ENCODE measurements at places on chromosomes 3 and 15.

DNA sequence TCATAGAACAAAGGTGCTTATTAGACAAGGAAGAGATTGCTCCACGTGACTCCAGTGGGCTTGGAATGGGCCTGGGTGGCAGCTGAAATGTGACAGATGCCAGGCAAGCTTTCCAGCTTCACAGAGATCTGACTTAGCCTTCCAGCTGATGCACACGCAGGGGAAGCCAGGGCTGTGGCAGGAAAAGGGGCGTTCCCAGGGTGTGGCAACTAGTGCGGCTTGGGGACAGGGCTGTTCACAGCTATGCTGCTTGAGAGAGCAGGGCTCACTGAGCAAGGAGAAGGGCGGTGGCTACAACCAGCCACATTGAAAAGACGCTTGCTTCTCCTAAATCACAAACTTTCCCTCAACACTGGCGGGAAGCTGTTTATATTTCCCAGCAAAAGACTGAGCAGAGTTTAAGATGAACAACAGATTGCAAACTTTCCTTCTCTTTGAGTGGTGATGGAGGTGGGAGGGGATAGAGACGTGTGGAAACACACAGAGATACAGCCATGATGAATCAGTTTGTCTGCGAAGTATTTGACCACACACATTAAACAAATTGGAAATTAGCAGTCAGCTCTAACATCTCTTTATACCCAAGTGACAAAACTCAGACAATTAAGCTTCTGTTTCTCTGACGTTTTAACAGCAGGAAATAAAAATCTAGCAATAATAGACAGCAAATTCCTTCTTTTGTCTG is 127.5 kb downstream of the BDH1 start:
- DNase-seq = peak; percentile 76

DNA sequence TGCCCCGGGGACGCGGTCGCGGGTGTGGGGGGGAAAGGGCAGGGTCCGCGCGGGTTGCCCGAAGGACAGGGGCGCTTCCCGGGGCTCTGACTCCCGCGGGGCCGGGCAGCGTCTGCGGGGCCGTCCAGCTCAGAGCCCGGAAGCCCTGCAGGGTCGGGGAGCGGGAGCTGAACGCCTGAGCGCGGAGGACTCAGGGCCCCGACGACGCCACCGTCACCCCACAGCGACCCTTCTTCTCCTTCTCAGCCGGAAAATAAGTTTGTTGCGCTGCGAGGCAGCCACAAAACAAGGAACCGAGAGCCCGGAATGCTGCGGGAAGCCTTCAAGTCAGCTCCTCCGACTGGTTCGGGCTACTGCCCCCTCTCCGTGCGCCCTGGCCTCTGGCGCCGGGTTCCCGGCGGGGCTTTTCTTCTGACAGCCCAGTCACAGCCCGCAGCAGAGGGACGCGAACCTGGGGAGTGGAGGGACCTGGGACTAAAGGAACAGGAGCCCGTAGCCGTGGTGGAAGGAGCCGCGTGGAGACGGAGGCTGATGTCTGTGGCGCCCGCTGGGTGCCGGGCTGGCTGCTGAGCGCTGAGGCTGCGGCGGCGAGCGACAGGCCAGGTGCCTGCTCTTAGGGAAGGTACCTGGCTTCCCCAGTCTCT is 484 bp downstream of the CNTN4 start:
- peak; percentile 0 for DNase-seq

DNA sequence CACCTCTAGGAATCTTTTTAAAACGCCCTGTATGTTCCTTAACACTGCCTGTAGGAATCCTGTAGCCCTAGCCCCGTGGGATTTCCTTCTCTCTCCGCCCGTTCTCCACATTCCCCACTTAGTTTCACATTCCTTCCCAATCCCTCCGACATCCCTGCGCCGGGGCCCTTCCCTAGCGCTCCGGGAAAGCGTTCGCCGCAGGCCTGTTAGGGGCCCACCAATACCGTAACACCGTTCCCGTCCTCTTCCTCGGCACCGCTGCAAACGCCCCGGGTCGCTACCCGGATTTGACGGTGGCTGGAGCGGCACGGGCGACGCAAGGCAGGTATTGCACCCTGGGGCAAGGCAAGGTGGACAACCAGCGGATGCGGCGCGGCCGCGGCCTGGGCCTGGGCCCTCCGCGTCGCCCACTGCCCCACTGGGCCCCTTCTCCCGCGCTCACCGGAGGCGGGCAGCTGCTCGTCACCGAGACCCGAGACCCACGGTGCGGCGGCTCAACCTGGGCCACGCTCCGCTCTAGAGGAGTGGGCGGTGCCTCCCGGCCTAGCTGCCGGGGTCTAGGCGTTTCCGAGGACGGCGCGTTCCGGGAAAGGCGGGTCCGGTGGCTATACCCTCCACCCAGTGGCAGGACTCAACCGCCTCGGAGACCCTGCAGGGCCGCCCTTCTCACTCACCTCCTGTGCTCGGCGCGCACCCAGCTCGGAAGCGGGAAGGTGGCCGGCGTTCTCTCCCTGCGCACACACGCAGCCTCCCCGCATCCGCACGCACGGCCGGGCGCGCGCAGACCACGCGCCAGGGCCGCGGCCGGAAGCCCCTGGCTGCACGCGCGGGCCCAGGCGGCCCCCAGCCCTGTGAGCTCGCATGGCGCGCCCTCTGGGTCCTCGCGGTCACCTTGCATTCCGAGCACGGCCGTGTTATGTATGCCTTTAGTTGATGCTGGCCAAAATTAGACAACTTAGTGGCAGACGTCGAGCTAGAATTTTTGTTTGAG is at the start of gene B3GALNT1:
Gene B3GALNT1 (minus strand): TSS at position 789 of the 991 bp plus-strand sequence. CDS start 18,595 bp downstream, outside the sequence.
- peak; percentile 56 for DNase-seq

- no peak for DNase-seq
These were observed 120.9 kb upstream of the P2RY1 start for GRCh38 chr3:152713989-152714388.

GRCh38 chr15:68650901-68651709 is 72.3 kb downstream of the CORO2B start:
- no peak for DNase-seq

- no peak for DNase-seq
These were observed 2.5 kb downstream of the GRAMD2A start for GRCh38 chr15:72195101-72195511.

DNA sequence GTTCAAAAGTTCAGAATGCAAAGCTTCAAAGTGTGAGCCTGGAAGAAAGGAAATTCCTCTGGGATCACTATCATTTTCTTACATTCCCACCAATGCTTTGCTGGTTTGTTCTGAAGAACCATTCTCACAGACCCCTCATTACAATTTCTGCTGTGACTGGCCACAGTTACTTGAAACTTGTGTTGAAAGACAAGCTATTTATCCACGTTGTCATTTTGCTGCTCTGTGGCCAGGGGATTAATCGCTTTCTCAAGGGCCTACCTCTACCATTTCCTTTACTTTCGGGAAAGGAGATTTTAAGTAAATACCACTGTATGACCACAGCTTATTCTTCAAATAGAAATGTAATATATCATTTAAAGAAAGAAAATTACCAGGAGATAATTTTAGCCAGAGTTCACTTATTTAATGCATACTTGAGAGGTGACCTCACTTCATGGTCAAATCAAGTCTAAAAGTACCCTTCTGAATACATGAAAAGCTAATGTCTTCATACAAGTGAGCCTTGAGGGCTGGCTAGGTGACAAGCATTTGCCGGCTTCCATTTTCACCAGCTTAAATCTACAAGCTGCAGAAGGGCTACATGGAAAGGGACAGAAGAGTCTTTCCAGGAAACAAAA is 69.8 kb upstream of the ROBO2 start:
- no peak for DNase-seq

DNA sequence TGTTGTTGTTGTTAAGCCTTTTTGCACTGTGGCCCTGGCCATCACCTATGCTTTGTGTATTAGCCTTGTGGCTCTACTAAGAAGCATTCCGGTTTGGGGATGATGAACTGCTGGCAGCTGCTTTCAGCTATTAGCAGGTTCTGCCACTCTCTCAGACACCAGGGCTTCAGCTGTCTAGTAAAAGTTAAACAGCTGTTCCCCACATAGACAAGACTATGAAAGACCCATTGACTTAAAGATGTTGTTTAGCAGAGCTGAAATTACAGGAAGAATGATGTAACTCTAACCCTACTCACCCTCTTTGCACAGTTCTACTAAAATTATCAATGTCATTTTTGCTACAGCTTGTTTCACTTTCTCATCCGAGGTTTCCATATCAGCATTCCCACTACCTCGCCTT is 131.2 kb upstream of the CGNL1 start:
- DNase-seq = no peak

GRCh38 chr3:49013738-49014660 is 4.4 kb downstream of the DALRD3 start:
- peak; percentile 63 for DNase-seq

DNA sequence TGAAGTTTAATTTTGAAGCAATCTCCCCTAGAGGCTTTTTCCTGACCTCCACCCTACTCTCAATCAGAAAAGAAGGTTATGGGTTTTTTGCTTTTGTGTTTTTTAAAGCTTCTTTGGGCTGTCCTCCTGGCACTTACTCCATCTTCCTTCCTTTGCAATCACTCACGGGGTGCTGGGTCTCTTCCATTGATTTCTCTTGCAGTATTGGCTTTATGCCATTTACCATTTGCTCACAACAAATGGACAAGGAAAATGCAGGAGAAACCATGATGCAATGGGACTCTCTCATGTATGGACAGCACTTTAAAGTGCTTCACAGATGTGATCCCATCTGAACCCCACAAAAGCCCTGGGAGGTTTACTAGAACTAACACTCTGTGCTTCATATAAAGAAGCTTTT is 57.5 kb downstream of the SST start:
- DNase-seq = no peak

- peak; percentile 93 for DNase-seq
These were observed 11.8 kb upstream of the UACA start for GRCh38 chr15:70775160-70775559.

- DNase-seq = no peak
These were observed 275.5 kb downstream of the FAM43A start for GRCh38 chr3:194961149-194961548.

DNA sequence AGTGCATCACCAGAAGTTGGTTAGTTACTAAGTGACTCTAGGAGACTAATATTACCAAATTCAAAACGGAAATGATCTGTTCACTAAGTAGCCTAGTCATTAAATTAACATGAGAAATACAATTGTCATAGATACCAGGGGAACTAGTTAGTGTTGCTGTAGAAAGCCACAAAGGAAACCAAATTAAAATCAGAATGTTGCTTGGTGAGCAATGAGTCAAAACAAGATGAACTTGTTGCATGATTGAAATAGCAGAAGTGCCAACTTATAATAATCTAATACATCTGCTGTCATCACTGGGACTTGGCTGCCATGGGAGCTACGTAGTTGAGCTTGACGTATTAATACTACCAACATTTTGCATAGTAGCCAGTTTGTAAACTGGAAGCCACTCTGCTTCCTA is 458.1 kb downstream of the DIPK2A start:
- peak; percentile 53 for DNase-seq

DNA sequence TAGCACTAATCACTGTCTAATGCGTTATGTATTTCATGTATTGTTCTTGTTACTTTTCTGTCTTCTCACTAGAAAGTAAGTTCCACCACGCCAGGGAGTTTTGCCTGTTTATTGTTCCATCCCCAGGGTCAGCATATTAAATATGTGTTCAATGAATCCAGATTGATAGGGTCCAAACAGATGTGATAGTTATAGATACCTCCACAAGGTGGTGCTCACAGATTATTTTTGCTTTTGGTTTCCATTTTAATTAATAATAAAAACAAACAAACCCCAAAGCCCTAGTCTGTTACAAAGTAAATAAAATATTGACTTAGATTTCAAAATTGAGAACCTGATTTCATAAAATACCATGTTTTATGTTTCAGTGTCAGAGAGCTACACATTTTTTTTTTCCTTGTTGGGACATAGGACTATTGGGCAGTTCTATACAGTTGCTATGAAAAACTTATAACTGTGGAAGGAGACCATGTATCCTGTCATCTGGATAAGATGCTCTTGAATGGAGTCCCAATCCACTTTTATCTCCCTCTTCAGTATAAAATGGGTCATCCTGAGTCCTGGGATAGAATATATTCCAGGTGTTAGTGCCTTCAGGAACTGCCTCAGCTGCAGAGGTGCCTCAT is 12.4 kb downstream of the OTOL1 start:
- DNase-seq = peak; percentile 17

GRCh38 chr3:32186097-32186496 is 52.4 kb upstream of the CMTM8 start:
- no peak for DNase-seq

GRCh38 chr15:99181545-99181971 is 67.8 kb downstream of the TTC23 start:
- no peak for DNase-seq

DNA sequence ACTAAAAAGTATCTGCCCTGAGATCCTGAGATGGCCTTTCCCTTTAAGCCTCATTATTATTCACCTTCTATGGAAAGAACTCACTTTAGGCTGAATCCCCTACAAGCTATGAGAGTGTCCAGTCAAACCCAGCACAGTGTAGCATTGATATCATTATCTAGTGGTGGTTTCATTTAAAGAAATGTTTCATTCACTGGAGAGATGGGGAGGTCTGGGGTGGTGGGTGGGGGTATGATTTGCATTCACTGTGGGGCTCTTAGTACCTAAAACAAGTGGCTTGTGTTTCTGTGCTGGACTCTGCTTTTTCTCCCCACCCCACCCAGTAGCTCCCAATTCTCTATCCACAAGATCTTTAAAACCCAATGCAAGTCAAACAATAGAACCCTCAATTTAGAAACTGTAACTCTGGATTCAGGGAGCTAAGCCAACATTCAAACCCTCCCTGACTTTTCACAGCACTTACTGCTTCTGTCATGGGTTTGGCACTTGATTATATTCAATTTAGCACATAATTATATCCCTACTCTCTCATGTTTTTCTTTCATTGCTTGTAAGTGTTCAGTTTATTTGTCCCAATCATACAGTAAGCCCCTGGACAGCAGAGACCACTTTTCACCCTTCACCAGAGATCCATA is 310.5 kb upstream of the THBS1 start:
- peak; percentile 53 for DNase-seq

DNA sequence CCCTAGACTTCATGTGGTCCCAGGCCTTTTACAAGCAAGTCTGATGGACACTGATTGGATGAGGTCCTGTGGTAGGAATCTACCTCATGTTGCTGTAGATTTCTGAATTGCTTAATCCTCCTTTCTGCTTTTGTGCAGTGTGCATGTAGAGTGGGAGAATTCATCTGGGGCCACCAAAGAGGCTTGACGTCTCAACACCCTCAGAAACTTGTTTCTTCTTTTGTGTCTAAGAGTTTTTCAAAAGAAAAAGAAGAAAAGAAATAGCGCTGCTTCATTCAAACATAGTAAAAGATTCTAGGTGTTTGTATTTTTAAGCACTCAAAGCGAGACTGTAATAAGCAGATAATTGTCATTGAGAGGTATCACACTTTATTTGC is 46.2 kb downstream of the NR1D2 start:
- no peak for DNase-seq

- no peak for DNase-seq
These were observed 223.9 kb downstream of the MFSD1 start for GRCh38 chr3:159025733-159026132.

DNA sequence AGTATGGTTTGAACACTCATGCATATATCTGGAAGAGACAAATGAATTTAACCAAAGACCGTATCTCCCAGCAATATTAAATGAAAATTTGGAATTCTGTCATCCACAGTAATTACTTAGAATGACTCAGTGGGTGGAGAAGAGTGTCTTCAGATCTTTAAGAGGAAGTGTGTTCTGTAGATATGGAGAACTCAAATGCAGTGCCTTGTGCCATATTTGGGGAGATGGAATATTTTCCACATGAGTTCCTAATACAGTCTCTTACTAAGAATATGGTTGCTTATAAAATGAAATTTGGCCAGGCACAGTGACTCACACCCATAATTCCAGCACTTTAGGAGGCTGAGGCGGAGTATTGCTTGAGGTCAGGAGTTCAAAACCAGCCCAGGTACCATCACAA is 40.5 kb downstream of the ANO10 start:
- DNase-seq = peak; percentile 71

- no peak for DNase-seq
These were observed 92.7 kb downstream of the ASB7 start for GRCh38 chr15:100695048-100695447.

GRCh38 chr3:167361948-167362347 is 18.1 kb downstream of the ZBBX start:
- DNase-seq = no peak
